ENCODE measurements at places on chromosomes 16 and 17. TPM values are rescaled to one million over a fixed set of nuclear protein-coding genes. Genes with fewer than 3 reads are reported as not detected.

Gene PRAC1
- total RNA-seq, result not detected

Gene TMEM238L
- total RNA-seq, result not detected

Gene SDF2
- 56.3 TPM for total RNA-seq

Gene SKA2
- total RNA-seq, result 6.2 TPM

Gene MRPS23
- 11.6 TPM for total RNA-seq

DNA sequence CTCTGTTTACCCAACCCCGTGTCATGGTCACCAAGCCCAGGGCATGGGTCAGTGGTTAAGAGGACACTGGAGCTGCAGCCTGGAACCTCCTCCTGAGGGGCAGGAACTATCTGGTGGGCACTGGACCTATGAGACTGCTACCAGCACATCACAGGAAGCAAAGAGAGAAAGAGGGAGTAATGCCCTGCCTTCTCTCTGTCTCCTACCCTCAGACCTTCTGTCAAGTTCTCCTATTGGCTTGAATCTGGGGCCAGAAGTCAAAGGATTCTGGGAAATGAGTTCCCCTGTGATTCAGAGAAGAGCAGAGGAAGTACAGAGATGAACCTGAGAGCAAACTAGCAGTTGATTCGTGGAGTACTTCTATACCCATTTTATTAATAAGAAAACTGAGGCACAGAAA is 123.0 kb upstream of the GNAO1 start:
- no peak for DNase-seq

DNA sequence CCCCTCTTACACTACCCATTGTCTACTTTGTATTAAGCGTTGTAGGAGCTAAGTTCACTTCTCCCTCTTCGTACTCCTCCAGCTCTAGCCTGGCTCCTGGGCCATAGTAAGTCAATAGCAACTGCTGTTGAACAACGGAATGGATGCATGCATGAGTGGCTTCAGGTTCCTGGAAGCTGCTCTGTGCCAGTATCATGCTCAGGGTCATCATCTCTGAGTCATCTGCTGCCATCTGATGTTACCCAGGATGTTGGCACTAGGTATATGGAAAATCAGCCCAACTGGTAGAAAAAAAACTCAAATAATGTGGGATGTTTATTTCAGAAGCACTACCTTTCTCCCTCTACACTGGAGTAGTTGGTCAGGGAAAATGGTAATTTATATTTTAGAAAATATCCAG is 536.8 kb downstream of the NPIPA7 start:
- DNase-seq, result no peak

DNA sequence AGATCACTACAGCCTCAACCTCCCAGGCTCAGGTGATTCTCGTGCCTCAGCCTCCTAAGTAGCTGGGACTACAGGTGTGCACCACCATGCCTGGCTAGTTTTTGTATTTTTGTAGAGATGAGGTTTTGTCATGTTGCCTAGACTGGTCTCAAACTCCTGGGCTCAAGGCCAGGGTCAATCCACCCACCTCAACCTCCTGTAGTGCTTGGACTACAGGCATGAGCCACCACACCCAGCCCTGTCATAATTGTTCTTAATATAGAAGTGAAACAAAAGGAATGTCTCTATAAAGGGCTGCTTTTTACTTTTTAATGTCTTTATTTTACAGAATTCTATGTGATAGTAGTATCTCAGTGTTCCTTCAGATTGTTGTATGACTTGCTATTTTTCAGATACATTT is 345.2 kb upstream of the TBX2 start:
- DNase-seq, result no peak

DNA sequence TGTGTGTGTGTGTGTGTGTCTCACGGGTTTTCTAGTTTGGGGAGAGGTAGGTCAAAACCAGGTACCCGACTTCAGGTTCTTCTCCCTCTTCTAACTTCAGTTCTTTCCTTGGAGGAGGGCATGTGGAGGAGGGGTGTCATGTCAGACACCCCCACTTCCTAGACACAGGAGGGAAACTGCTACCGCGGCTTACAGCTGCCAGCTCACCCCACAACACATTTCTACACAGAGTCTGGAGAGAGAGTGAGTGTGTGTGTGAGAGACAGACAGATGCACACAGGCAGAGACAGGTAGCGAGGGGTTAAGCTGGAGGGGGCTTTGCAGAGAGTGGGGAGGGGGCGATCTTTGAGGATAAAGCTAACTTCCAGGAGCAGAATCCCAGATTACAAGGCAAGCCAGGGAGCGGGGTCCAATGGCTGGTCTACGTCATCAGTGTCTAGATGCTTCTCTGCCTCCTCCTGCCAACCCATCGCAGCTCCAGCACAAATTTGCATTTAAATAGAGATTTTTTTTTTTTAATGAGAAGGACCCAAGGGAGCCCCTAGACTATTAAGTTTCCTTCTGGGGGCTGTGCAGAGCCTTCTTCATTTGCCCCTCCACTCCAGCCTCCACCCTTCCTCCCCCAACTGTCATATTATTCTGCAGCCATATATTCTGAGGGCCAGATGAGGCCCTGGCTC is 48.9 kb downstream of the MRM1 start:
- no peak for DNase-seq

DNA sequence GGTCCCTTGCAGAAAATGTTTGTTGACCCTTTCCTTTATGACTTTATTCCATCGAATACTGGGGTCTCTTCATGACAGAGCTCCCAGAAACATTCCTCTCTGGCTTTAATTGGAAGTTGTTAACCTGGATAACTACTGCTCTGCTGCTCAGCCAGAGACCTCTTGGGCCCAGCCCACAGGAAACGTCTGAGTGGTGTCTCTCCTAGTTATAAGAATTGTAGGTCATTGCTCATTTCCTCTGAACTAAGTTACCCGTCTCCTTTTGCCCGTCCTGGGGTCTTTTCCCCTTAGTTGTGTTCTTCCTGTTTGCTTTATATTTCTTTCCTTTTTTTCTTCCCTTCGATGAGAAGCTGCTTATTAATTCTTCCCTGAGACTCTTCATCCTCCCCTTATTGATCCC is 9.0 kb downstream of the MAP2K6 start:
- peak; percentile 16 for DNase-seq

DNA sequence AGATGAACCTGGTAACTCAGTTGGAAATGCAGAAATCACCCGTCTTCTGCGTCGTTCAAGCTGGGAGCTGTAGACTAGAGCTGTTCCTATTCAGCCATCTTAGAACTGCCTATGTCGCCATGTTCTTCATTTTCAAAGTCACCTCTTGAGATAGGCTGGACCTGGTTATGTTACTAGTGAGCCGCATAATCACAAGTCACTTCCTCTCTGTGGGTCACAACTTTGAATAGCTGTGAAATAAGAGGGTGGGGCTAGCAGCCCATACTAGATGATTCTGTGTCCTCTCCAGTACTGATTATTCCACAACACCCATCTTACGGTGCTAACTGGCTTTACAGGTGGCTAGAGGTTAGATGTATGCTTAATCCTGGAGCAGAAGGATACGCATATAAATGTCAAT is 74.2 kb downstream of the VPS53 start:
- DNase-seq, result no peak

- DNase-seq, result peak; percentile 36
These were observed 1.7 kb downstream of the ZNF469 start for GRCh38 chr16:88384222-88385111.

DNA sequence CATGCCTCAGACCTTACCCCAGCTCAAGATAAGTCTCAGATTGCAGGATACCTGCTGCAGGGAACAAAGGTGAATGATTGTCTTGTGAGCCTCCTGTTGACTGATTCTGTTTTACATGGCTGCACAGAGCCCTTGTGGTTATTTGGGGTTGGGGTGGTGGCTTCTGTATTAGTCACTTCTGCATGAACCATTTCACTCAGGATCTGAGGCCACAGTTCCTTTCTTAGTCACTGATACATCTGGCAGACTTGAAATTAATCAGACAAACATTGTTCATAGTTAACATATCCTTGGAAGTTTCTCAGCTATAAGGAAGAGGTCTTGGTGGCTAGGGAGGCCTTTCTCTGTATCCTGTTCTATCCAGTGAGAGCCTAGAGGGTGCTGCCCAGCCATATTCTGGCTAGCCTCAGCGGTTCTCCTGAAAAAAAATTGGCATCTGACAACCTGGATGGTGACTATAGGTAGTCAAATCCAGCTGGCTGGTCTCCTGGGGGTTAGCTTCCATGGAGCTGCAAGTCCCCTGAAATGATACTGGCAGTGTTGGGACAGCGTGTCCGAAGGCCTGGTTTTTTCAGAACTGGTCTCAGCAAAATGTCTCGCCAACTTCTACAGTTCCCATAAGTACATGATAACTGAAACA is 8.4 kb upstream of the PLK1 start:
- DNase-seq, result no peak

DNA sequence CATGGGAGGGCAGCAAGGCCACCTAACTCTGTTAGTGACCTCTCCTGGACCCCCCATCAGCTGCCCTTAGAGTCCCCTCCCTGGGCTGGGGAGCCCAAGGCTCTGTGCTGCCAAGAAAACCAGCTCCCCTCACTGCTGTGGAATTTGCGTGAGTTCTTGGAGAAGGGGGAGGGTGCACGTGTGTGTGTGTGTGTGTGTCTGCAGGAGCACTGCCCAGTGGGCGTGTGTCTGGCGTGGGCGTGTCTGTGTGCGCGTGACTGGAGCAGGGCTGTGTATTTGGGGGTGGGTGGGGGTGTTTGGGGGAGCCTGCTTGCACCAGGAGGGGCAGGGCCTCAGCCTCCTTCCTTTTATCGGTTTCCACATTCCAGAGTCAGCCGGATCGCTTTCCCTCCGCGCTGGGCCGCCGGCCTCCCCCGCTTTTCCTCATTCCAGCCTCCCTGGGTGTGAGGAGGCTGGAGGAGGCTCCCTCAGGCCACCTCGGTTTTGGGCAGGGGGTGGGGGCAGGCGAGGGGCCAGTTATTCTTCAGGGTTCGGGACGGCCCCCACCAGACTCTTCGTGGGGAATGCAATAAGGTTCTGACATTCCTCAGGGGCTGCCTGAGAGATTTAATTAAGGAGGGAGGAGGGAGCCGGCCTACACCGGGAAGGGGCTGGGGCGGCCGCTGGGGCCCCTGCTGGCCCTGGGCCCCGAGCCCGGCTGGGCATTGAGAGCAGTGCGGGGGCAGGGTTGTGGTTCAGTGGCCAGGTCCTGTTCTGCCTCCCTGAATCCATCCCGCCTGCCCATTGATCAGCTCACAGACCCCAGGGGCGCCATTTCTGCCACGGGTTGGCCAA is 2.5 kb downstream of the VASN start:
- no peak for DNase-seq
